ENCODE measurements at places on chromosomes 6 and 20. TPM values are rescaled to one million over a fixed set of nuclear protein-coding genes. Genes with fewer than 3 reads are reported as not detected.
A peak's percentile ranks its signal among the peaks of the same experiment; 100 is the strongest.

Gene TRAM2
- 21.7 TPM for polyA plus RNA-seq

Gene RAB5IF
- polyA plus RNA-seq = 44.0 TPM

Gene TDRD6
- 1.1 TPM for polyA plus RNA-seq

Gene KCNK16
- 0.34 TPM for polyA plus RNA-seq

GRCh38 chr6:64969139-64969538 lies 737.9 kb downstream of the EYS start:
- no peak for DNase-seq

DNA sequence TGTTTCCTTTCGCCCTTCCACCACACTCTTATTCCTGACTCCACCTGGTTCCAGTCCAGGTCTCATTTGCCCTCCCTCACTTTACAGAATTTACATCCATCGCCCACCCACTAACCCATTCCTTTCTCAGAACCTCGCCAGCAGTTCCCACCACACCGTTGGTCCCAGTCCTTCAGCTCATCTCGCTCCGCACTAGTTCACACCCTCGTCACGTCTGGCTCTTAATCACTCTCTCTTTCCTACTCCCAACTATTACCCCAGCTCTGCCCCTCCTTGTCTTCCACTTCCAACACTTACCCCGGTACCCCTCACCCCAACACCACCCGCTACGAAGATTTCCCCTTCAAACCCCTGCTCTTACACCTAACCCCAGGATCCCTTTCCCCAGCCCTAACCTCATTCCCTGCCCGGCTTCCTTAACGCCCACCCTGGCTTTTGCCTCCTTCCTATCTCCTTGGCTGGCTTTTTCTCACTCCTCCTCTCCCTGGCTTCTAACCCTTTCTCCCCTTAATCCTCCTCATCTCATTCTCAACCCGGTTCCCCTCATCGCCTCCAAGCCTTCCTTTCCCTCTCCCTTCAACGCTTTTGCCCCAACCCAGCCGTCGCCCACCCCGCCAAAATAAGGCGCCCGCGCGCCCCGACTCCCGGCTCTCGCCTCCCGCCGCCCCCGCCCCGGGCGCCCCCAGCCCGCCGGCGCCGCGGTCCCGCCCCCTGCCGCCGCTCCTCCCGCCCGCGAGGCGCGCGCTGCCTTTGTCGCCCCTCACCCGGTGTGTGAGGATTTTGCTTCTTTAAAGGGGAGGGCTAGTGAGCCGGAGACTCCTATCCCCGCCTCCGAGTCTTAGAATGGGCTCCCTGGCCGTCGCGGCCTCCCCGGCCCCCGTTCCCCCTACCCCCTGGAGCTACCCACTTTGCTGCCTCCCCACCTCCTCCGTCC lies 542 bp downstream of the USP49 start:
- DNase-seq = peak; percentile 22

GRCh38 chr20:32482442-32483261 lies 102.5 kb downstream of the NOL4L start:
- peak; percentile 72 for DNase-seq

- peak; percentile 50 for DNase-seq
These were observed 75.2 kb downstream of the MAP3K5 start for GRCh38 chr6:136716917-136717715.

DNA sequence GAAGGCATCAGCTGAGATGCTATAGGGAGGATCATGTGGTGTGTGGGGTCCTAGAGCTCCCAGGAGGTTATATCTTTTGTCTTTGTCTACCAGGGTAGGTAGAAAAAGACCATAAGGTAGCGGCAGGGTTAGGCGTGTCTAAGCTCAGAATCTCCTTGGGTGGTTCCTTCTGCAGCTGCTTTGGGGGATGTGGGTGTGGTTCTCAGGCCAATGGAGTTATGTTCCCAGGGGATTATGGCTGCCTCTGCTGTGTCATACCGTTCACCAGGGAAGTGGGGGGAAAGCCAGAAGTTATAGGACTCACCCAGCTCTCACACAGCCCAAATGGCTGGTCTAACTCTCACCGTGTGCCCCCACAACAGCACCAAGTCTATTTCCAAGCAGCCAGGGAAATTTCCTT lies 107.4 kb upstream of the ADGRB3 start:
- no peak for DNase-seq

Measured in muscle of leg (tissue), 16 donors.